NCI-H1930 (cell line): ENCODE measurements at places on chromosomes 5 and 9.
A peak's percentile ranks its signal among the peaks of the same experiment; 100 is the strongest.

DNA sequence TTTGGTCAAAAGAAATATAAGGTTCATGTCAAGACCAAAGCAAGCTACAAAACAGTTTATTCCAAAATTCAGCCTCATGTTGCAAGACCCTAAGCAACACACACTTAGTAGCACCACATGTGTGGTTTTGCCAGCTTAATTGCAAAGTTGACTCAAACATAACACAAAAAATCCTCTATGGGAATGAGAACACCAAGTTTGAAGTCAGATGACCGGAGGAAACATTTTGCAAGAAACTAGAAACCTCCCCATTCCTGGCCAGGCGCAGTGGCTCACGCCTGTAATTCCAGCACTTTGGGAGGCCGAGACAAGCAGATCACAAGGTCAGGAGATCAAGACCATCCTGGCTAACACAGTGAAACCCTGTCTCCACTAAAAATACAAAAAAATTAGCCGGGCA, 261.8 kb downstream of the EBF1 start:
- DNase-seq, result no peak

- no peak for DNase-seq
These were observed 202.2 kb downstream of the GABBR2 start for GRCh38 chr9:98506422-98507054.

DNA sequence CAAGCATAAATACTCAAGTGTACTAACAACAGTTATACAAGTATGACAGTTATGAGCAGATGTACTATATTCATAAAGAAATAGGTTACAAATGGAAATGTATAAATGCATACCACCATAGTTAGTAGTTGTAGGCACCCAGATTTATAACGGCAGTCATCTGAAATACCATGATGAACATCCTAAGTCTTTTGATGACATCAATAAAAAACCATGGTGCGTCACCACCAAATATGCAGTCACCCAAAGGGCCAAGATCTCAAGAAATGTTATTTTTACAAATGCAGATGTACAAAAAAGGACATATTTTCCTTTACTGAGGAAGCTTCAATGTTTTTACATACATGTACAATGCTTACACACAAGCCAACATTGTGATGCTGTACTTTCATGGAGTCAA, 70.8 kb upstream of the XPA start:
- no peak for DNase-seq

DNA sequence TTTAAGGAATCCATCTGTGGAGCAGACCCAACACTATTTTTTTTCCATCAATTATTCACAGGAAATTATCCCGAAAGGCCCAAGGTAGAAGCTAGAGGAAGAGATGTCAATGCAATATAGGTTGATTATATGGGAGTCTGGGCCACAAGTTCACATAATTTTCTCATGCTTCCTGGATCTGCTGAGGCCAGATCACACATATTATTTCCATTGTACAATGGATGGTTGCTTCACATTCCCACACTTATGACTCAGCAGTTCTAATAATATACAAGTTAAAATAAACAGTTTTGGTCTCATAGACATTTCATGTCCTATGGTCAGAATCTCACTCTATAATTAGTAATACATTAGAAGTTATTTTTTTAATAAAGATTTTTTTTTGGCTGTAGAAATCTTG, 66.0 kb upstream of the PTPRD start:
- no peak for DNase-seq

DNA sequence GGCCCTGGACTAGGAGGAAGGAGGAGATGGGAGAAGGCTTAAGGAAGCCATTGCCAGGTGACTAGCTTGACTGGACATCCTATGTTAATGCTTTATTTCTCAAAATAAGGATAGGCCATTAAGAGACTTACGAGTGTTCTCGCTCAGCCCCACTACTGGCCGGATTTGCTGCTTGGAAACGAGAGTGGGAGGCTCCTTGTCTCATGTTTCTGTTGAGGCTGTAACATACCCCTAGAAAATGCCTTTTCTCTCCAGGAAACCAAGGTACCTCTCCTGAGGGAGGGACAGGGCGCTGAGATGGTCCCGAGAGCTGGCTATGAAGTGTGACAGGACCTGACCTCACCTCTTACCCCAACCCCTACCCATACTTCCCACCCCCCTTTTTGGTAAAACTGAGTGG, 60.0 kb downstream of the RALGPS1 start:
- DNase-seq, result no peak

DNA sequence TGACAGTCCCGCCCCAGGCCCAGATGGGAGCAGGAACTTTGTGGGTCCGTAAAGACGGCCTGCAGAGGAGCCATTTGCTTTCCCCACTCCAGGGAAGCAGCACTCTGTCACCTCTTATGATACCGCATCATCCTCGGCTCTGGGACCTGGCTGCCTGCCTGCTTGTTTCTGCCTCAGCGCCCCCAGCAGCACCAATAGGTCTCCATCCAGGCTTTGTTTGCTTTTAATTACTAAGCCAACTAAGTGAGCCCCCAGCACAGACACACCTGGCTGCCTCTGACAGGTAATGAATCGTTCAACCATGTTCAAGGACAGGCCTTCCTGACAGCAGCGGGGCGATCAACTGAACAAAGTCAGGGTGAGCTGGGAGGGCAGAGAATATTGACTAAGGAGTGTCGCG, 141.4 kb downstream of the C5orf15 start:
- no peak for DNase-seq

DNA sequence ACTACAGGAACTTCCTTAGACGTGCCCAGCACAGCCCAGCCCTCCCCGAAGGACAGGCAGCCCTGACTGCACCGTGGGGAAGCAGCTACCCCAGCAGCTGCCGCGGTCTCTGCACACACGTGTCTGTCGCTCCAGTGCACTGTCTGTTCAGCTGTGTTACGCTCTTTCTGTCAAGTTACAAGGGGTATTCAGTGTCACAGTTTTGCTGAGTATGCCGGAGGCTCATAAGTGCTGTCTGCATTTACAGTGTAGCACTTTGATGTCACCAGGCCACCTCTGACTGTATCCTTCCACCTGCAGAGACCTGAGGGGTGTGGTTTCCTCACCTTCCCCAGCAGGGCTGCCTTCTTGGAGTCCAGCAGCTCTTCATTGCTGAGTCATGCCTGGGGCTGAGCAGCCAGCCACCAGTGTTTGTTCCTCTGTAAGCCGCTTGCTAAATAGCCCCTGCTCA, 126.8 kb downstream of the EHMT1 start:
- DNase-seq, result no peak

- peak; percentile 64 for DNase-seq
These were observed 639.0 kb downstream of the CCDC171 start for GRCh38 chr9:16191691-16192402.

GRCh38 chr5:72368271-72368670, 48.1 kb downstream of the PTCD2 start:
- DNase-seq, result no peak

GRCh38 chr5:147384346-147385193, 125.3 kb downstream of the DPYSL3 start:
- DNase-seq, result no peak

DNA sequence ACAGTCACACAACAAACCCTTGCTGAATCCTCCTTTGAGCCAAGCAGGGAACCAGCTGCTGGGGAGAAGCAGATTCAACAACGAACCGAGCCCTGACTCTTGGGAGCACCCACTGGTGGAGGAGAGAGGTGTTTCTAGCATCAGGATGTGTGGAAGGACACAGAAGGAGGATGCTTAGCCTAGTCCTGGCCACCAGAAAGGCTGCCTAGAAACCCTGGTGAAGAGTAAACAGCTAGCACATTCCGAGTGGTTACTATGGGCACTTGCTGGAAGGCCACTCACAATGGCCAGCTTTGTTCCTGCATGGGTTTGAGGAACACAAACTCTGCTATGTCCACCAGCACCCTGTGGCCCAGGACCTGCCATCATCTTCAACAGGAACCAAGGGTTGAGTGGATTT, 1.8 kb downstream of the TIFAB start:
- DNase-seq, result no peak

GRCh38 chr5:173235499-173236394, 741 bp upstream of the NKX2-5 start:
- DNase-seq, result no peak
